ENCODE measurements at places on chromosomes 5 and 9.

DNA sequence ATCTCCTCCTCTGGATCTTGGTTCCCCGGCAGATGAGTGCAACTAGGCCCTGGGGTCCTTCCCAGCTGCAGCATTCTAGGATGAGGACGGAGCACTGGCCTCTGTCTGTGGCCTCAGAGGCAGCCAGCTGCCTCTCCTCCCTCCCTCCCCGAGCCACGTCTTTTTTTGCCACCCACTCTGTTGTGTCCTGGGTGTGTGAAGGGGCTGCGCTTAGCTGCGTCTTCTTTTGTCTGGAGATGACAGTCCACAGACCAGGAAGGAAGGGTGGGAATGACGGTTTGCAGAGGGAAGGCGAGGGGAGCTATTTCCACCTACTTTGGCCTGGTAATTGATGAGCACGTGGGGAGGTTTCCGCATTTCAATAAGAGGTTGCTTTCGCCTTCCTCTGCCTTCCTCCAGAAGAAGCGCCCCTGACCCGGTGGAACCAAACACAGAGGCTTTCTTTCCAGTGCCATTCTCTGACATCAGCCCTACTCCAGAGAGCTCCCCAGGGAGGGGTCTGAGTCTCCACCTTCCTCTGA is 34.5 kb upstream of the GABRP start:
- no peak for DNase-seq

GRCh38 chr9:68581696-68582095 is 41.0 kb upstream of the TMEM252 start:
- DNase-seq: no peak

GRCh38 chr5:54524704-54525103 is 7.1 kb downstream of the SNX18 start:
- DNase-seq: no peak

DNA sequence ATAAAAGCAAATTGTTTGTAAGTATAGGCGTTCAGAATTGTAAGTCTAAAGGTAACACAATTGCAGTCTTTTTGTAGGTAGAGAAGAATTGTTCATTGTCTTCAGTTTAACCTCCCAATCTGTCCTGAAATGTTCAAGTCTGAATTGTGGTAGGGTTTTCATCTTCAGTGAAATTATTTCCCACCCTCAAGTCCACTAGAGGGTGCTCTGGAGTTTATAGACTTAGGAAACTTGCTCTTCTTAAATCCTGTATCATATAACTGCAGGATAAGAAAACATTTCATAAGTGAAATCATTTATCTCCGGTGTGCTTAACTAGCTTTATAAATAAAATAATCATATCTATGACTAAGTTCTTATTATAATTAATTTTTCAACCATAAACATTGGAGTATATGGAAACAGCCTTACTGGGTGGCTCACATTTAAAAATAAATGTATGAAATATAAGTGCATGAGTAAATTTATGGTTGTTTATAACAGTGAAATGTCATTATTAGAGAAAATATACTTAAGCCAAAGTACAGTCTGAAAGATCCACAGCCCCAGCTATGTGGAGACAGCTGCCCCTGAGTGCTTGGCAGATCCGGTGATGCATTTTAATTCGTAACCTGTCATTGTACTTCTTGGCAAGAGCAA is 182.4 kb upstream of the OTULINL start:
- DNase-seq: peak; percentile 39

DNA sequence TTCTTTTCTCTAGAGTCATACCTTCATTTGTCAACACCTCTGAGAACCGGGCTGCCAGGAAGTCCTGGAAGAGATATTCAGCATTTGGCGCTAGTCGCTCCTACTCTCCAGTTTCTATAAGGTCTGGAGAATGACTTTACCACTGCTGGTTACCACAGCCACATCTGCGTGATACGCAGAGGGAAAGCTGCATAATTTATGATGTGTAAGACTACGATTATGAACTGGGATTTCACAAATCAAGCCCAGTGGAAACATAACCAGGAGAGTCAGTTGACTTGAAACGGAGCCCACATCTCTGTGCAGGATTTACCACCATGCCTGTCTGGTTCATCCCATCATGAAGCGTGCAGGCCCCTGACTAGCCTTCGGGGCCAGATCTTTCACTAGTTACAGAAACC is 72.6 kb downstream of the FGF1 start:
- DNase-seq: peak; percentile 82

DNA sequence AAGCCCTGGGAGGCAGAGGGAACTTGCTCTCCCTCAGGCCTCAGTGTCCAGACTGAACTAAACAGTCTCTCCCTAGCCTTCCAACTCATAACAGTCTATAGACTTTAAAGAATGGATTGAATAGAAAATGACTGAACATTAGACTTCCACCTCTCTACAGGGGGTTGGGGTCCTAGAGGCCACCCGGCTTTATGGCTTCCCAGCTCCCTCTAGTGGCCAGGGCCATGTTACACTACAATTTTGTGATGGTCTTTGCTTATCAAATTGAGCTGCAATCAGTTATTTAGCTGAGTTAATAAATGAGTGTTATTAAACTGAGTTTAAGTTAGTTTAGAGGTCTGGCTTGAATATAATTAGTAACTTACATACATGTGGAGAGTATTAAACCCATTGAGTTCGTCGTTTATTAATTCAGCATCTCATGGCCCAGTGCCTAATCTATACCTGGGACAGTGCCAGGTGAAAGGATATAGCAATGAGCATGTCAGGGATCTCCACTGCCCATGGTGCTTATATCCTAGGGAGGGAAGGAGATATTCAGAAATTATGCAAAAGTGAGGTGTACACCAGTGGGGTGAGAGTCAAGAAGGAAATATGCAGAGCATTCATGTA is 105.2 kb downstream of the SH3TC2 start:
- DNase-seq: no peak

- DNase-seq: peak; percentile 16
These were observed 62.8 kb downstream of the GNA14 start for GRCh38 chr9:77585335-77585786.

DNA sequence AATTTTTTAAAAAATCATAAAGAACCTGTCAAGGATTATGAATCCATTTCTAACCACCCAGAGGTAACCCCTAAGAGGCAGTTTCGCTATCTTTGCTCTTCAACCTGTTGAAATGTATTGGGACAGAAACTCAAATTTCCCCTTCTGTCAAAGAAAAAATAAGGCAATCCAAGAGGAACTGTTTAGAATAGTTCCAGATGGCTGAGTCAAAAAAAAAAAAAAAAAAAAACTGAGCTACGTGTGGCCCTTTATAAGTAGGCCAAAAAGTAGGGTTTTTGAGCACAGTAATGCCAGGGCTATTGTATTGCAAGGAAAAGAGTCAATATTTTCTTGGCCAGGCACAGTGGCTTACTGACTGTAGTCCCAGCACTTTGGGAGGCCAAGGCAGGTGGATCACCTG is 94.9 kb downstream of the RAD23B start:
- no peak for DNase-seq

DNA sequence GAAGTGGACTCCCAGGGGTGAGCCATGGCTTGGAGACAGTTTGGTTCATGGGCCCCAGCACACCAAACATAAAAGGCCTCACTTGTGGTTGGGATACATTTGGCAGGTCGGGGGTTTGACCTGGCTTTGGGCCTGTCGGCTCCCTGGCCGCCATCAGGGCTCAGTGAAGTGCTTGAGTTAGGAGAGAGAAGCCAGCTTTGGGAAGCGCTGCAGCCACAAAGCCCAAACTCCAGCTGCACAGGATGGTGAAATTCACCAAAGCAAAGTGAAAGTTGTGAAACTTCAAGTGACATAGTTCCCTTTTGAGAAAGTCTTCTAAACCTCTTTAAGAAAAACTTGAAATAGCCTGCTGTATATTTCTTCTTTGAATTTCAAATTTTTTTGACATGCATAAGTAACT is 27.5 kb downstream of the SLC46A2 start:
- DNase-seq: no peak

DNA sequence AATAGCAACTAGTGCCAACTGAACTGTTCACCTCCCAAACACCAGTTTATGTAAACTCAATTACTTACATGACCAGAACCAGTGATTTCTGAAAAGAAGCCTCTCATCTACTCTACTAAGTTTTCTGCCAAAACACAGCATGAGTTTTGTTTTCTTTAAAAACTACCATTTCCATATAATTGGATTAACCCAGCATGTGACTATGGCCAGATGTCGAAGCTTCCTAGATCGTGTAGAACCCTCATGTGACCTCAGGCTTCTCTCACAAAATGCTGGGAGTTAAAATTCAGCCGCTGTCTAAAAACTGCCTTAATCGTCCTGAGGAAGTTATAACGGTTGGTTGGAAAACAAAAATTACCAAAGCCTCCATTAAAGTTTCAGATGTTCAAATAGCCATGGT is 303.5 kb downstream of the IRX1 start:
- DNase-seq: no peak

DNA sequence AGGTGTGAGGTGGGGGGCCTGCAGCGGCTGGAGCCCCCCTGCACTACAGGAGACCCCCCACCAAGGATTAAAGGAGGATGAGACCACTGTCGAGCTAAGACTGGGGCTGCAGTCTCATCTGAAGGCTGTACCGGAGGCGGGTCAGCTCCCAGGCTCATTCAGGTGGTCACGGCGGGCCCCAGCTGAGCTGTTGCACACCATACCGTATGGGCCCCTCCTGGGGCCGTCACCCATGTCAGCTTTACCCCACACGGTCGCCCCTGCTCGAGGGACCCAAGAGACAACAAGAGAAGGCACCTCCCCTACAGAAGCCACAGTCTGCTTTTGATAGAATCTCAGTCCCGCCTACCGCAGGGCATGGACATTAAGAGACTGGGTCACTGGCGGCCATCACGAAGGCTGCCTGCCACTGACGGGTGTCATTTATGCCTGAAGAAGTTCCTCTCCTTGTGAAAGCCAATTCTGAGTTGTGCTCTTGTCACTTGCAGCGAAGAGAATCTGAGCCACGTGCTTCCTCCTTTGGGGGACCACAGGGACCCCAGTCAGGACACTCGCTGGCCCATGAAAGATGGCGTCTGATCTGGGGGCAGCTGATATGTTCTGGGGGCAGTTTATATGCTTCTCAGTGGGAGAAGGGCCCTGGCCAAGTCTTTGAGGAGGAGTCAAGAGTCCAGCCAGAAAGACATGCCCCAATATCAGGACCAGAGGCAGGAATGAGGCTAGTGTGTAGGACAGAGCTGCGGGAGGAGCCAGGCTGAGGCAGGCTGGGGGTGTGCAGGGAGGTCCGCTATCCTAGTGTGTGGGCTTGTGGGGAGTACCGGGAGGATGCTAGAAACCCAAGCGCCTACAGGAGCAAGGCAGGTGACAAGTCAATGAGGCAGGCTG is 102.4 kb downstream of the ZNF354C start:
- no peak for DNase-seq

DNA sequence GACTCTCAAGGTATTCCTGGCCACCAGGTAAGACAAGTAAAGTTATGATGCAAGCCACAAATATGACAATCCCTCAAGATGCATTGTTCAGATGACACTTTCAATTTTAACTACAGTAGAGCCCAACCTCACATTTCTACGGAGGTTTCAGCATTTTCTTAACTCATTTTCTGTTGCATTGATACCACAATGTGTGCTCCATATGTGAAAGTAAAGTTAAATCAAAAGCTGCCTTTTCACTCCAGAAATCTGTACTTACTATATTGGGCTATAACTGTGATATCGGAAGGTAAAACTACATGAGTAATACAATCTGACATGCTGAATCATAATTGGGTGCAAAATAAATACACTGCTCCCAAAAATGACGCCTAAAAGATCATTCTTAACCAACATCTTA is 333.6 kb upstream of the MEF2C start:
- no peak for DNase-seq

GRCh38 chr5:32506201-32506661 is 61.7 kb upstream of the ZFR start:
- DNase-seq: no peak

- no peak for DNase-seq
These were observed 65.1 kb downstream of the YIPF5 start for GRCh38 chr5:144105371-144105770.

DNA sequence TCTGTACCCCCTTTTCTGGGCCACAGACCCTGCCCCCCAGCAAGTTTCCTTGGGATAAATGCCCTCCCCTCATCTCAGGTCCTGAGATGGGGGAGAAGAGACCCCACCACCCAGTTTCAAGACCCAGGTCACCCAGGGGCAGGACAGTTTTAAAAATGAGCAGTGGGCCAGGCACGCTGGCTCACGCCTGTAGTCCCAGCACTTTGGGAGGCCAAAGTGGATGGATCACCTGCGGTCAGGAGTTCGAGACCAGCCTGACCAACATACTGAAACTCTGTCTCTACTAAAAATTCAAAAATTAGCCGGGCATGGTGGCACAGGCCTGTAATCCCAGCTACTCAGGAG is 6.1 kb downstream of the PTGES2 start:
- DNase-seq: no peak

GRCh38 chr5:82720213-82721086 is 356.7 kb downstream of the TMEM167A start:
- peak; percentile 13 for DNase-seq

GRCh38 chr5:122499585-122499984 is 187.5 kb downstream of the SNCAIP start:
- no peak for DNase-seq

DNA sequence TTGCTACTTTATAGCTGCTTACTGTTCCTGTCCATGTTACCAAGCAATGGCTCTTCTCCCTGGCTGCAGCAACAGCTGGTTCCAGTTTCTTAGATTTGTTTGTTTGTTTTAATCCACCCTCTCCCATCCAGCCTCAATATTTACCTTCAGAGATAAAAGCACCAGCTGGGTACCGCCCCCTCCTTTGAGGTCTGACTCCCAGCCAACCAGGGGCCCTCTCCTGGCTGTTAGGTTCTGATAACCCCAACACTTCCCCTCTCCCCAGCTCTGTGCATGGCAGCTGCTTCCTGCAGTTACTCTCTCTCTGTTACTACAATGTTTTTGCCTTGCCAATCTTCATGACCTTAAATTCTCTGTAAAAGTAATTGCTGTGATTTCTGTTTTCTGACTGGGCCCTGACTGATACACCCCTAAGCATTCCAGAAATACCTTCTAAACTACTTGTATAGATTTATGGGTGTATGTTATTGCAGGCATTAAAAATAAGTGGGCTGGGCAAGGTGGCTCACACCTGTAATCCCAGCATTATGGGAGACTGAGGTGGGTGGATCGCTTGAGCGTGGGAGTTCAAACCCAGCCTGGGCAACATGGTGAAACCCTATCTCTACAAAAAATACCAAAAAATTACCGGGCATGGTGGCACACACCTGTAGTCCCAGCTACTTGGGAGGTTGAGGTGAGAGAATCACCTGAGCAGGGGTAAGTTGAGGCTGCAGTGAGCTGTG is 2.6 kb upstream of the GCNT1 start:
- DNase-seq: peak; percentile 80

GRCh38 chr9:114180696-114181606 is 25.6 kb downstream of the COL27A1 start:
- peak; percentile 39 for DNase-seq

DNA sequence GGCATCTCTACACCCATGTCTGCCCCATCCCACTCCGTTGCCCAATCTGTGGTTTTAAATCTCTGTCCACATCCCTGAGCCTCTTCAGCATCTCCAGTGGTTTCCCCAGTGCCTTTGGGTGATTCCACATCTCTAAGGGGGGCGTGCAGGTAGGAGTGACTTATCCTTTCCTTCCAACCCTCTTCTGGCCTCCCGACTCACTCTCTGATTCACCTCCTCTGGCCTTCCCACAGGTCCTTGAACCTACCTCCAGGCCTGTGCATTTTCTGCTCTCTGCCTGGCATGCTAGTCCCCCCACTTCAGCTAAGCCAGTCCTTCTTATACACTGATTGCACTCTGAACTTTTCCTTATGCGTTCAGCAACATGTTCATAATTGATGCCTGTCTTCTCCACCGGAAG is 99.0 kb downstream of the RALGPS1 start:
- no peak for DNase-seq

- DNase-seq: no peak
These were observed 117.6 kb downstream of the SEMA5A start for GRCh38 chr5:9428272-9428671.
